ENCODE measurements at places on chromosomes 1 and 21. TPM values are rescaled to one million over a fixed set of nuclear protein-coding genes. Genes with fewer than 3 reads are reported as not detected.

- peak; percentile 44 for DNase-seq
Observed at GRCh38 chr1:212485913-212486618, 53.3 kb downstream of the NENF start.

- no peak for DNase-seq
Observed at GRCh38 chr1:7430691-7431090, 340.4 kb upstream of the VAMP3 start.

DNA sequence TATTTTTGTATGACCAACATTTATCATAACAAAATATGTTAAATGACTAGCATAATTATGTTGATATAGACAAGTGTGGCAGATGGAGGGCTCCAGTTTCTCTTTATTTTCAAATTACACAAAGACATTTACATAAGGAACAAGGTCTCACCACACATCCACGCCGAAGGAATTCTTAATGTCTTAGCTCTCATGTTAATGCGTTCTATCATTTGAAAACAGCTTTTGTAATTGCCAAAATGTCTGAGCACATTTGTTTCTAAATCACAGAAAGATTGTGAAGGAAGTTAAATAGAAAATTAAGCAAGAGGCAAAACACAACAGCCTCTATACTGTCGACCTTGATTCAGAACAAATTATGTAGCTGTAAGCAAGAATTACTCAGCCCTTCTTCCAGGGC lies 223.0 kb upstream of the NR5A2 start:
- DNase-seq, result no peak

GRCh38 chr1:69497441-69498221 lies 70.1 kb upstream of the LRRC7 start:
- DNase-seq, result no peak

GRCh38 chr1:154982341-154982740 lies 803 bp upstream of the FLAD1 start:
- no peak for DNase-seq

- DNase-seq, result no peak
Observed at GRCh38 chr1:39081271-39082009, 55.3 kb downstream of the NDUFS5 start.

GRCh38 chr21:40425981-40426380 lies 421.0 kb downstream of the DSCAM start:
- no peak for DNase-seq

DNA sequence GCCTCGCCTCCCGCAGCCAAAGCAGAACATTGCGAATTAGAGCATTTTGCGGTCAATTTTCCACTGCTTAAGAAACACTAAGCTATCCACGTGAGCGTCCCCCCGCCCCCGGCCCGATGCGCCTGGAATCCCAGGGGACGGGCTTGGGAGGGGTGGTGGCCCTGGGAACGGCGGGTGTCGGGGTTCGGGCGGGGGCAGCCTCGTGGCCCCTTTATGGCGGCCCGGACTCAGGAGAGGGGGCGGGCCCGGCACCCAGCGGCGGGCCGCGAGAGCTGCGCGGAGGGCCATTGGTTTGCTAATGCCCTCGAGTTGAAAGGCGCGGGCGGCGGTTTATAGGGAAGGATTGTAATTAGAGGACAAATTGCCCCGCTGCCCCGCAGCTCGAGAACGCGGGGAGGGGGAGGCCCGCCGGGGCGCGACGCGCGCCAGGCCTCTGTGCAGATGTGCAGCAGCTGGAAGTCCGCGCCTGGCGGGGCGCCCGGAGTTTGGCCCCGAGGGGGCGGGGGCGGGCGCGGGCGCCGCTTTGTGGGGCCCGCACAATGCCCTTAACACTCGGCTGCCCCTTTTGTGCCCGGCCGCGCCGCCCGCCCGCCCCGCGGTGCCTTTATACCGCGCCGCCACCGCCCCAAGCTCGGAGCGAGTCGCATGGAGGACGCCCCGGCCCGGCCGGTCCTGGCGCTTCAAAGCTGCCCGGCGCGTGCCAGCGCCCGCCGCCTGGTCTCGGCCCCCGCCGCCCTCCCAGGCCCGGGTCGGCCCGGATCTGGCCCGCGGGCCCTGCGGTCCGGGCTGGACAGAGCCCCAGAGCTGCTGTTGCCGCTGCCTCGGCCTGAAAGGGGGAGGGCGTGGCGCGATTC lies 1.9 kb upstream of the HES3 start:
- DNase-seq, result no peak

- no peak for DNase-seq
Observed at GRCh38 chr21:25885405-25885804, 150.6 kb downstream of the GABPA start.

DNA sequence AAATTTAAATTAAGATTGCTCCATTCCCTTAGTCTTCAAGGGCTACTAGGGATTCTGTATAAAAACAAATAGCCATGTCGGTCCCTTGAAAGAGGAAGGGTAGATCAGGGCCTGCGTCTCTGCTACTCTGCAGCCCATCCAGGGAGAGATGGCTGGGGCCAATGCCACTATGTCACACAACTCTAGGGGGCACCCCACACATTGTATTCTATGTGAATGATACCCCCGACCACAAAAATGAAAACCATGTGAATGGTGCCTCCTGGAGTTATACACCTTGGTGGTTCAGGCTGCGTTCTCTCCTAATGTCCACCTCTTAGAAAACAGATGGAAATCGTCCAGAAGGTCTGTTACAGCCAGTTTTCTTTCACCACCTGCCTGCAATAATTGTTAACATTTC lies 18.0 kb downstream of the PIK3C2B start:
- DNase-seq, result no peak

The ZNF697 gene
- total RNA-seq, result 9.7 TPM

The BSND gene
- not detected for total RNA-seq

The STMN1 gene
- total RNA-seq, result 19.5 TPM

The RGSL1 gene
- not detected for total RNA-seq

The FCRL1 gene
- total RNA-seq, result 0.38 TPM

The TMEM51 gene
- total RNA-seq, result 3.3 TPM

The YTHDF2 gene
- total RNA-seq, result 56.0 TPM
